CD4-positive, alpha-beta T cell treated with Interleukin-6 for 4 hours (primary cell): ENCODE measurements at places on chromosomes 16 and 17.
A peak's percentile ranks its signal among the peaks of the same experiment; 100 is the strongest.

DNA sequence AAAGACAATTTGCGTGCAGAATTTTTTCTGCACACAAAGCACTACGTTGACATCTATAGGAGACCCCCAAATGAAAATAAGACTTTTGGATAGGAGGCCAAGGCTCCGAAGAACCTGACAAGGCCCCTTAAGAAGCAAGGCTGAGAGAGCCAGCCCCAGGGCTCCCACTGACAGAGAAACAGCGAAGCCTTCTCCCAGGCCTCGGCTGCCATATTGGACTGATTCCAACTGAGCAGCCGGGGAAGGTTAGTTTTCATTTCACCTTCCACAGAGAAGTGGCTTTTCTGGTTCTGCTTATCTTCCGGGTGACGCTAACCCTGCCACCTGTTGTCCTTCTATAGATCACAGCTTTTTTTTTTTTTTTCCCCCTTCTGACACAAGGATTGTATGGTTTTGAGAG, 356.7 kb downstream of the SOX9 start:
- no peak for DNase-seq

DNA sequence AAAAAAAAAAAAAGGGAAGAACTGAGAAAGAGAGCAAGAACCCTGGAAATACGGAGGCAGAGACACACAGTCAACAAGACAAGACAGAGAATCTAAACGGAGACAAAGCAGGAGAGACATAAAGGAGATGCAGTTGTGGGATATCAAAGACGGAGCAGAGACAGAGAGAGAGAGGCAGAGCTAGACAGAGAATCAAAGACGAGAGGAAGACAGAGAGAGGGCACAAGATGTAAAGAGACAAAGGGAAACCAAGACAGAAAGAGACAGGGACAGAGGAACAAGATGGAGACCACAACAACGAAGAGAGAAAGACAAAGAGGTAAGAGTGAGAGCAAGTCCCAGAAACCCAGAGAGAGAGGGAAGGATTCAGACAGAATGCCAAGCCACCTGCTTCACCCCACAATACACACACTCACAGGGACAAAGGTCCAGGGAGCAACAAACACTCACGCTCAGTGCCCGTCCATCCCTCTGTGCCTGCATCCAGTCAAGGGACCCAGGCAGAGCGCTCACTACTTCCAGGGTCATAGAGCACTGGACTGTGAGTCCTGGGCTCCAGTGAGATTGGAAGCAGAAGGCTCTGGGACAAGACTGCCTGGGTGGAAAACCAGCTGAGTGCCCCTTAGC, 88.9 kb downstream of the C16orf78 start:
- DNase-seq = no peak

- DNase-seq = peak; percentile 26
Measured at GRCh38 chr16:50473356-50473945, 74.7 kb upstream of the NKD1 start.

GRCh38 chr16:82603784-82604411, 22.9 kb upstream of the CDH13 start:
- DNase-seq = no peak

GRCh38 chr17:33500151-33500550, 207.1 kb upstream of the ASIC2 start:
- DNase-seq = no peak

DNA sequence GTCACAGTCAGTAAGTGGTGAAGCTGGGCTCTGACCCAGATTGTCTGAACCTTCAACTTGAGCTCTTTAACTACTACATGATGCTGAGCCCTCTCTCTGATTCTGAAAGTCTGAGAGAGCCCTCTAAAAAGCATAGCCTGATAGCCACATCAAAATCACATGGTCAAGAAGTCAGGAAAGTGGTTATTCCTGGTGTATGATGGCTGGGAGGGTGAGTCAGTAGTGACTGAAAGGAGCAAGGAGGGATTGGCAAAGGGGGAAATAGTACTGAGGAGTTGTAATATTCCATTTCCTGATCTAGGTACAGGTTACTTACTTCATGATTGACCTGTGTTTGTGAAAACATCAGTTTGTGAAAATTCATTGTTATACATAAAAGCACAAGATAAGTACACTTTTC, 89.1 kb downstream of the SSH2 start:
- no peak for DNase-seq

- DNase-seq = peak; percentile 55
Measured at GRCh38 chr17:75181608-75182318, 996 bp downstream of the SUMO2 start.

- DNase-seq = no peak
Measured at GRCh38 chr16:64196444-64196843, 925.4 kb downstream of the CDH11 start.

DNA sequence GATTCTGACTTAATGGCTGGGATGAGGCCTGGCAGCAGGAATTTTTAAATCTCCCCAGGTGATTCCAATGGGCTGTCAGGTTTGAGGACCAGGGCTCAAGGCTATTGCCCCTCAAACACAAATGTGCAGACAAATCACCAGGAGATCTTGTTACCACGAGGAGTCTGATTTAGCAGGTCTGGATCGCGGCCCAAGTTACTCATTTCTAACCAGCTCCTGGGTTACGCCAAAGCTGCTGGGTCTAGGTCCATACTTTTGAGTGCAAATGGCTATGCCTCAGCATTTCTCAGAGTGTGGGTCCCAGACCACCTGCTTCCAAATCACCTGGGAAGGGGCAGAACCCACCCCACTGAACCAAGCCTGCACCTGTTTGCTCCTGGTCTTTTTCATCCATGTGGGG, 33.1 kb downstream of the CNGB1 start:
- no peak for DNase-seq

- no peak for DNase-seq
Measured at GRCh38 chr17:72361892-72362291, 241.1 kb downstream of the SOX9 start.

- no peak for DNase-seq
Measured at GRCh38 chr17:69812240-69812837, 262.7 kb upstream of the KCNJ16 start.

DNA sequence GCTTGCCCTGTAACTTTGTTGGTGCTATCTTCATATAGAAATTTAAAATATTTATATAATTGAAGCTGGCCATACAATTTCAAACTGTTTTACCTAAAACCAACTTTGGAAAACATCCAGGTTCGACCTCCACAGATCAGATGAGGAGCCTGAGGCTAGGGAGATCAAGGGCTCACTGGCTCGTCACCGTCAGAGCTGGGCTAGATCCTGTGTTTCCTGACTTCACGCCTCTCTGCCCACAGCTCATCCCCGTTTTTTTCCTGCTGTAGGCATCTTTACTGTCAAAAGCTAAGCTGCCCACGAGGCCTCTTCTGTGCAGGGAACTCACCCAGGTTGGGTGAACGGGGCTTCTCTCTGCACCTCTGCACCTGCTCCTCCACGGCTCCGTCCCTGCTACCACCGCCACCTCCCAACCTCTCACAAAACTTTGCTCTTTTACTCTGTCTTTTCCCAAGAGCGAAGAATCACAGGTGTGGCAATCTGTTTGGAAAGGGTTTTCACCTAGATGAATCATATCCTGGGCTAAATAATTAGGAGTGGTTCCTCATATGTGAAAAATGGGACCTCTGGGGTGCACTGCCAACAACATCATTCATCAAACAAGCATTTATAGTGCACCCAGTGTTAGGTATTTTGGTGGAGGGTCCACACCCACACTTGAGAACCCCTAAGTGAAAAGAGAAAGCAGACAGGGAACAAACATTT, 24.8 kb upstream of the KDM6B start:
- no peak for DNase-seq

GRCh38 chr17:49742166-49742638, 21.7 kb downstream of the FAM117A start:
- no peak for DNase-seq

GRCh38 chr16:21626659-21627277, 25.6 kb downstream of the IGSF6 start:
- DNase-seq = peak; percentile 39

DNA sequence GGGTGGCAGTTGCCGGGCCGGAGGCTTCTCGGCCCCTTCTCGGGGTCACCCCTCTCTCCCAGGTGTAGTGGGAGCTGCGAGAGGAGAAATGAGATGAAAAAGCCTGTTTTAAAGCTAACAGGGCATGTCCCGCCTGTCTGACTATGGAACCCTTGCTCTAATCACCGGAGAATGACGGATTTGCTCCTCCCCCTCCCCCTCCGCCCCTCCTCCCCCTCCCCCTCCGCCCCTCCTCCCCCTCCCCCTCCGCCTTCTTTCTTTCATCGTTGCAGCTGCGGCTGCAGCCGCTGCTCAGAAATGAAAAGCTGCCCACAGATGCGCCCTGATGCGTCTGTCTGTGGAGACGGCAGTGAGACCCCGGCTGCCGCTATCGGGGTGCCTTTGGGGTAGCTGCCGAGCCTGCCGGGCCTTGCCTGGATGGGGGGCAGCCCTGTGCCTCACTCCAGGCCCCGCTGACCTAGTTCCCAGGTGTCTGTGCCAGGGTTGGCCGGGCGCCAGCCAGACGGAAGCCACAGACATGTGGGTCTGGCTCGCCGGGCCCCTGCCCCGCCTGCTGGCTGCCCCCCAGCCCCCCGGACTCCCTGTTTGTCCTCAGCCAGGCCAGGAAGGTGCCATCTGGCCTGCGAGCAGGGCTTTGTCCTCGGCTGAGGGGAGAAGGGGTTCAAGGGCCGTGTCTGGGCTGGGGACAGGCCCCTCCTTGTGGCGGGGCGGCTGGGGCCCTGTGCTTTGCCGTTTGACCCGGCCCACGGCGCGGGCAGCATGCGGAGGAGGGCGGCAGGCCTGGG, 37.7 kb downstream of the GINS2 start:
- peak; percentile 16 for DNase-seq

GRCh38 chr17:50865060-50865867, 890 bp downstream of the TOB1 start:
- DNase-seq = peak; percentile 61

GRCh38 chr17:48854774-48855476, 24.1 kb downstream of the CALCOCO2 start:
- DNase-seq = no peak

DNA sequence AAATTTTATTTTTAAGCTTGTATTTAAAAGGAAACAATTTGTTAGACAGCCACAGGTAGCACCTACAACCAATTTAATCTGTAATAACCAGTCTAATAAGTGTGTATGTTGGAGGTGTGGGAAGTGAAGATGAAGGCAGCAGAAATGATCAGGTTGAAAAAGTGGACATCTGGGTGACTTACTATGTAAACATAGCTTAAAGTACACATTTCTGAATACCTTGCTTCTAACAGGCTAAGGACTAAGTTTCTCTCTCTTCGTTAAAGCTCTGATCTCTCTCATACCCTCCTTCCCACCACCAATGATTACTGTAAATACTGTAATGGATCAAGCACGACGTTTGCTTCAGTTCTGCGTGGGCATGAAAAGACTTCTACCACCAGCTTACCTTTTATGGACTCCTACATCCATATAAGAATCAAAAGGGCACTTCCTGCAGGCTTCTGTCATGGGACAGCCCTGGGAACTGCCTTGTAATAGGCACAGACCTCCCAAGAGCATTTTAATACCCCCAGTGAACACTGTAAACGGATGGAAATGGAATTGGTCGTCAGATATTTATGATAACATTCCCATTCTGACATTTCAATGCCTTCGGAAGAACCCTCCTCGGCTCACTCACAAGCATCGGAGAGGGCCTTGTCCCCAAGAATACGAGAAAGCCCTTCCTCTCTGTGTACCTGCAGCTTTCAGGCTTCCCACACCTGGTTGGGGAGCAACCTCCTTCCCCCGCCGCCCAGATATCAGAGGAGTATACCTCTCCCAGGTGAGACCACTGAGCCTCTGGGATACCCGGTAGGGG, 700 bp downstream of the CCDC43 start:
- no peak for DNase-seq
